MV-4-11 (cell line): ENCODE measurements at places on chromosomes 12 and 14.

DNA sequence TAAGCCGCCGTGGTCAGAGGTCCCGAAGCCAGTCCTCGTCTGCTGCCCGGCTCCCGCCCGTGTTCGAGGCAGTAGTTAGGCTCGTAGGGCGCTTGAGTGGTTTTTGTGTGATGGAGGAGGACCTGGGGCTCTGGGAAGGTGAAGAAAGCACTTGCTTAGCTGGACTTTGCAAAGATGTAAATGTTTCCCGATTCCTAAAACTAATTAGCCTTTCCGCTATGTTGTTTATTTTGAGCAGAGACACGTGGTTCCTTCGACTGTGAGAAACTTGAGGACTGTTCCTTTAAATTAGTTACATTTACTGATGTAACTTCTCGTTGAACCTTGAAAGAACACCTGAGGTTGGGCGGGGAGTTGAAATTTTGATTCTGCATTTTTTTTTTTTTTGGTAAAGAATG lies 33.9 kb downstream of the MIA2 start:
- DNase-seq, result peak; percentile 49

- no peak for DNase-seq
These were observed 482.8 kb downstream of the PRKD1 start for GRCh38 chr14:29444805-29445204.

DNA sequence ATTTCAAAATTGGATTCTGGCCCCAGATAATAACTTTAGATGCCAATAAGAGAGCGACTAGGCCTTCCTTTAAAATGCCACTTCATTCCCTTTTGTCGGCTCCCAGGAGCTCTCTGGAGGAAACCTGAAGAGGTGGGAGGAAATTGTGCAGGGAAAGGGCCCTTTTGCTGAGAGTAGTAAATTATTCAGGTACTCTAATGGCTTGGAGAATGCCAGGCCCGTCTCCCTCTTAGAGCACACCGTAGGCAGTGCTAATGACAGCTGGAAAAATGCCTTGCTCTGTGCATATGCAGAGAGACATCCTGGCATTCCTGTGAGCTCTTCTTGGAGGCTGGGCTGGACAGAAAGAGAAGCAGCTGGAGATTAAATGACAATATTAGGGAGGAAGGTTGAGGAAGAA lies 115.0 kb upstream of the RPH3A start:
- no peak for DNase-seq

- no peak for DNase-seq
These were observed 23.9 kb upstream of the MAP1LC3B2 start for GRCh38 chr12:116535241-116535640.

DNA sequence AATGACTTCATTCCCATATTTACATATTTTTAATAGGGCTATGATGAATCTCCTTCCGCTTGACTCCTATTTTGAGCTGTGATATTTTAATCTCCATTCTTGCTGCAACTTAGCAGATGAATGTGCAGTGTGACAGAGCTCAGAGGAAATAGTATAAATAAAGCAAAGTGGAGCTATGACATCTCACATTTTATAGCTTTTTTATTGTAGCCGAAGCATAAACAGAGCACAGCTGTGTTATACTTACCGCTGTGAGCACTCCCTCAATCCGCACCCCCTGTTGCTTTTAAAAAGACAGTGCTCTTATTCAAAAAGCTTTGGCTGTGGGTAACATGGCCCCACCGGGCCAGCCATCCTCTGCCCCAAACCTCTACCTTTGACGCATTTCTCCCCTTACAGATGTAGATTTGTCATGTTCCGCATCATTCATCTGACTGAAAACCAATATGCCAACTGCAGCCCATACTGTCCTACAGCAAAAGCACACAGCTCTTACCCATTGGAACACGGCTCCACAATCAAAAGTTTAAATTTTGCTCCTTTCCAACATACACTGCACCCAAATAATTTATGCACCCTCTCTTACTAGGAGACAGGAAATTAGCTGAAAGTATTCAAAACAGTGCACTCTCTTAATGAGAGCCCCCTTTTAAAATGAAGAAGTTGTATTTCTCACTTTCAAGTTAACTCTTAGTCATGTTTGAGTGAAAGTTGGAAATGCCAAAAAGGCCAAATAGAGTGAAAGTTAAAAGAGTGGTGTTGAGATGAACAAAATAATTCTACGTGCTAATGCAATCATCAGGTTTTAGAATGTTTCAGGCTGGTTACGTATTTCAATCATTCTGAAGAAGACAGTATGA lies 429.3 kb upstream of the SOX5 start:
- peak; percentile 35 for DNase-seq

- DNase-seq, result no peak
These were observed 66.2 kb upstream of the TMX1 start for GRCh38 chr14:51173863-51174262.

DNA sequence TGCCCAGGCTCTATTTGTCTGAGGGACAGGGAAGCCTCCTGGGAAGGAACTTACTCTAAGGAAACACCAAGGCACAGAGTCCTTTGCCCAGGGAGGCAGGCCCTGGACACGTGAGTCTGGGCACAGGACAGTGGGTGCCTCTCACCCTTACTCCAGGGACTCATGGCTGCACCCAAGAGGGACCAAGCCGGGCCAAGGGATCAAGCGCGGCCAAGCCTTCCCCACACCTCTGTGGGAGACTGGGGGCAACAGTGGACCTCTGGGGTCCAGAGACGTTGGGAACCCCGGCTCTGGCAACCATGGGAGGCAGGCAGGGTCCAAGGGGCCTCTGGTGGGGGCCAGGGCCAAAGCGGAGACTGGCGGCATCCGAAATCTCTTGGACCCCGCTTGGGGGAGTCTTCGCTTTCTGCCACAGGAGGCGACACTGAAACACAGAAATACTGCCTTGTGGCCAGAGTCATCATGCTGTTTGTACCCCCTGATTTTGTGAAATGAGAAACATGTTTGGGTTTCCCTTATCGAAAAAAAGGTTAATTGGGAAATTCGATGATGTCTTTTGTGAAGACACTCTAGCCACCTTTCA lies 51.7 kb upstream of the BCL11B start:
- no peak for DNase-seq

DNA sequence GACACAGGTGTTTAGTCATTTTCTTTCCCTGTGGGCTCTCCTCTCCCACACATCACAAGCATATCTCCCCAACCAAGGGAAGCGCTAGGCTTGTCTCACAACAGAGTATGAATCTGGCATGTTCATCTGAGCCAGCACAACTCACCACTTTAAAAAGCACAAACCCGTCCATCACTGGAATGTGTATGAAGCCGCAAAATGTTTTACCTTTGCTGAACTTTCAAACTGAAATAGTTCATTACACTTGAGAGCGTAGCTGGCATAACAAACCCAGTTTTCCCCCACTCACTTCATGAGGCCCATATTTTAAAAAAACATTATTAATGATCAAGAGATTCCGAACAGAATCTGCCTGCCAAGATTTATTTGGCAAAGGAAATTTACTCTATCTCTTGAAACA lies 15.8 kb downstream of the NID2 start:
- DNase-seq, result no peak

GRCh38 chr12:53676656-53677015 lies 753 bp upstream of the ATP5MC2 start:
- DNase-seq, result no peak

DNA sequence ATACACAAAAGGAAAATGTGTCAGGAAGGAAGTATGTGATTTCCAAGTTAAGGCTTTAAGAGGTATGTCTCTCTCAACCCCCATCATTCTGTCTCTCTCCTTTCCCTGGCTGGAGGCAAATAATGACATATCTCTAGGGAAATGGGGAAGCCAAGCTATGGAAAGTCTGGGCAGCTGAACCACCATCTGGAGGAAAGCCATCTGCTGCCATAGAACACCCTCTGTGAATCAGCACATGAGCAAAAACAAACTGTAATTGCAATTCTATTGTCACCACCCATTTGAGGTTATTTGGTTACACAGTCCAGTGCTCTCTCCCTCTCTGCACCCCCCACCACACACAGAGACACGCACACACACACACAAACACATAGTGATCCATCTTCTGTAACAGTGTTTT lies 766.2 kb downstream of the FLRT2 start:
- no peak for DNase-seq

GRCh38 chr12:34379142-34379541 lies 356.8 kb downstream of the ALG10 start:
- DNase-seq, result no peak

DNA sequence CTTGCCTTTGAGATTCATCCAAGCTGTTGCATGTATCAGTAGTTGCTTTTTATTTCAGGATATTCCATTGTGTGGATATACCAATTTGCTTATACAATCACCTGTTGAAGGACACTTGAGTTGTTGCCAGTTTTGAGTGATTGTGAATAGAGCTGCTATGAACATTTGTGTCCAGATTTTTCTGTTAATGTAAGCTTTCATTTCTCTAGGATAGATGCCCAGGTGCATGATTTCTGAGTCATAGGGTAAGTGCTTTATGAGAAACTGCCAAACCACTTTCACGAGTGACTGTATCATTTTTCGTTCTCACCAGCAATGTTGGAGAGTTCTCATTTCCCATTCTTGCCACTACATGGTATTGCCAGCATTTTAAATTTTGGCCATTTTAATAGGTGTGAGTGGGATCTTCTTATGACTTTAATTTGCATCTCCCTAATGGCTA lies 434.6 kb upstream of the RGS6 start:
- DNase-seq, result no peak

- DNase-seq, result no peak
These were observed 142.3 kb downstream of the ADGRD1 start for GRCh38 chr12:131095826-131096680.

- DNase-seq, result no peak
These were observed 44.3 kb downstream of the TMTC1 start for GRCh38 chr12:29739279-29739991.
